ENCODE measurements at places on chromosomes 7 and 10.

DNA sequence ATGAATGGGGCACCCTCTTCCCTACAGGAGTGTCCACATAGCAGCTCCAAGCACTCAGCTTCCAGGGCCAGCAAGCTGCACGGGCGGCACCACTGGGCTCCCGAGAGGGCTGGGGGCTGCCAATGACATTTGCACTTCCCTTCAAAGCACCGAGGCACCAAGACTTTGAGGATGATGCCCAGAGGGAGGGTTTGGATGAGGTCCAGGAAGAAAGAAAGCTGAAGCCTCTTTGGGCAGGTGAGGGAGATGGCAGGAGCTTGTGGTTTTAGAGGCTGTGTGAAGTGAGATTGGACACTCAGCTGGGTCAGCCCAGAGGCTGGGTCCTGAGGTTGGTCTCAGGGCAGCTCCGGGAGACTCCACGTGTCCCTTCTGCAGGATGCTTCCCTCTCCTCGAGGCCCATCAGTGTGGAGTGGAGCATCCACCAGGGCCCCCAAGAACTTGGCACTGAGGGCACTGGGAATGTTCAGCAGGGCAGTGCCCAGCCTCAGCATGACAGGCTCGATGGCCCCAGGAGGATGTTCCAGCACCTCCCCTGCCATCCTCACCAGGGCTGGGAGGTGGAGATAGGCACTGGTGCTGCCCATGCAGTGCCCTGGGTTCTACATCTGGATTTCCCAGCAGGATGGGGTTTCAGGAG lies 54.9 kb upstream of the IGFBP3 start:
- DNase-seq = no peak

DNA sequence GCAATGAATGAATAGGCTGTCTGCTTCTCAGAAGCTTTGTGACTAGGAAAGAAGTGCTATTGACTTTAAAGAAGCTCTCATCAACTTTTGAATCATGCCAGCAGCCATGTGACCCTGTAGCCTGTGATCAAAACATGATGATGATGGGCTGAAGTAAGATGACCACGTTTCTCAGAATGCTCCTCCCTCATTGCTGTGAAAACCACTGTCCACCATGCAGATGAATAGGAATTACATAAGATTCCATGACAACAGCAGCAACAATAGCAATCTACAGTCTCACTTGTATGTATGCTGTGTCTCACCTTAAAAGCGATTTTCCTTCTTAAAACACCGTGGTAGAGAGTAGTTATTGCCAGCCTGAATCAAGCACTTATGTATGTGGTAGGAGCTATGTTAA lies 228.4 kb downstream of the TRIL start:
- DNase-seq = no peak

DNA sequence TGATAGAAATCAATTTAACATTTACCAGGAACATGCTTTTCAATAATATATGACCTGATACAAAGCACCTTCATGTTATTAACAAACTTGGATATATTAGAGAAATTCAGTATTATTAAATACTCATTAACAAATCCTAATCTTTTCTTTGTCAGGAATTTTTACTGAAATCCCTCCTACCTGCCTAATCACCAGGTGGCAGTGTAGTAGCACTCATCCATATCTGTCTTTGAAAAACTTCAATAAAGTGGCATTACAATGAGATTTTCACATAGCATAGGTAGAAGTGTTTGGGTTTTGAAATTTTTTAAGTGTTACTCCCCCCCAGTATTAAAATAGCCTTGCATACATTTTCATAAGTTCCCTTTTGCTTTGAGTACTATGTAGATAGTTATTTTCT lies 1246.6 kb upstream of the LRRN3 start:
- no peak for DNase-seq

GRCh38 chr7:38283809-38284208 lies 10.4 kb upstream of the TARP start:
- DNase-seq = no peak

DNA sequence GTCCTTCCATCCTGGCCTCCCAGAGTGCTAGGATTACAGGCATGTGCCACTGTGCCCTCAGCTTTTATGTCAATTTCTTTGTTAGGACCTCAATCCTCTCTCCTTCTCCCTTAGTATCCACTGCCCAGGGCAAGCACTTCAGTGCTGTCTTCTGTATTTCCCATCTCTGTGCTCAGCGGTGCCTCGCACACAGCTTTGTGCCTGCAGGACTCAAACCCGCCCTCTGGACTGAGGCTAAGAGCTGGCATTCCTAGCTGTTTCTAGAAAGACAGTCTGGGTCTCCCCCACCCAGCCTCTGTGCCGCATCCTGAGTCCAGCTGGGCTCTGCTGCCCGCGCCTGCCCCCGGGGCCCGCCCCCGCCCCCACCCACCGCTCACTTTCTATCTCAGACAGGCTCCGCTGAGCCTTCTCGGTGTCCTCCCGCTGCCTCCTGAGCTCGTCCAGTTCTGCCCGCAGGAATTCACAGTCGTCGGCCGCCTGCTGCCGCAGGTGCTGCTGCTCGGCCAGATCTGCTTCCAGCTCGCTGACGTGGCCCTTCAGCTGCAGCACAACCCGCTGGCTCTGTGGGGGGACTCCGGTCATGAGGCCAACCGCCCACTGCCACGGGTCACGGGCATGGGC lies 67.3 kb downstream of the SPDYE5 start:
- DNase-seq = no peak

- no peak for DNase-seq
These were observed 210.4 kb upstream of the IMMP2L start for GRCh38 chr7:111772716-111773115.

GRCh38 chr10:22816298-22816653 lies 101.9 kb upstream of the PIP4K2A start:
- DNase-seq = no peak

- no peak for DNase-seq
These were observed 99.5 kb downstream of the VTI1A start for GRCh38 chr10:112546474-112546873.

DNA sequence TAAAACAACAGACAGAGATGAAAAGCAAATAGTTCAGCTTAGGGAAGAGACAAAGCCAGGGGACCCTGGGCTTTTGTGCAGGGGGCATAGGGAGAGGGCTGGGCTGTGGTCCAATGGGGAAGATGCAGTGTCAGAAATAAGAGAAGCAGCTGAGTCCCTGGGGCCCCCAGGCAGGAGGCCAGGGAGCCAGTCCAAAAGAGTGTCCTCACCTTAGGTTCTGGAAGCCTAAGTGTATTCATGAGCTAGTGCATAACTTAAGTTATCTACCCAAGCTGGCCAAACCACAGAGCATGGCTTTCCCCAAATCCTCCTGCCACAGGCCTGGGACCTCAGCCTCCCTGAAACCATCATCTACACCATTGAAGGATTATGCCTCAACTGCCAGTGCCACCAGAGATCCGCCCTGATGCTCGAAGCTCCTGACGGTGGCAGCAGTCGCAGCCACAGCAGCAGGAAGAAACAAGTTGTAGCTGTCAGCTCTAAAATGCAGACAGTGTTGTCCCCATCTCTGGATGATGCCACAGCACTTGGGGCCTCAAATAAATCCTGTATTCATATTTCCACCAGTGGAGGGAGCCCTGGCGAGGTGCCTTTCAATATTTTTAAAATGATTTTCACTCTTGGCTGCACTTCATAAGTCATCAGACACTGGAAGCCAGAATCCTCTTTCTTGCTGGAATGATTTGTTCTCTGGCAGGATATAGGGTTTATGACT lies 574.6 kb downstream of the GRID1 start:
- no peak for DNase-seq

DNA sequence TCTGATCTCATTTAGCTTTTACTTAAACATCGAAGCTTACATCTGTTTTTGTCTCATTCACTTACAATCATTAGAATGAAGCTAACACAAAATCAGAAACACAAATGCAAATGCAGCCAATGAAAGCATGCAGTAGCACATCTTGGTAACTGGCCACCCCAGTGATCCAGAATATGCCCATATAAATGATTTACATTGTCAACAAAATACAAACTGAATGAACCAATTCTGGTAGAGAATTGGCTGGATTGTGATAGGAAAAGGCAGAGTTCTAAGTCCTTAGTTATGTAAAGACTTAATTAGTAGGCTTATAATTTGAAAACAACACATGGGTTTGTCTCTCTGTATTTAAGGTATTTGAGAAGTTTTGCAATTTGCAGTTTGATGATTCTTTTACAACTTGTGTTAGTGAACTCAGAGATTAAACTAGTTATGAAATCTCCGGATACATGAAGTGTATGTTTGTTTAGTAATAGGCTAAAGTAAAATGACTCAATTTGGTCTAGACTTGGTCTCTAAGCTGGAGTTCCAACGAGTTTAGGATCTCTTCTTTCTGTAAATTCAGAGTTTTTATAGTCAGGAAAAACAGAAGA lies 21.2 kb downstream of the TECTB start:
- DNase-seq = no peak

DNA sequence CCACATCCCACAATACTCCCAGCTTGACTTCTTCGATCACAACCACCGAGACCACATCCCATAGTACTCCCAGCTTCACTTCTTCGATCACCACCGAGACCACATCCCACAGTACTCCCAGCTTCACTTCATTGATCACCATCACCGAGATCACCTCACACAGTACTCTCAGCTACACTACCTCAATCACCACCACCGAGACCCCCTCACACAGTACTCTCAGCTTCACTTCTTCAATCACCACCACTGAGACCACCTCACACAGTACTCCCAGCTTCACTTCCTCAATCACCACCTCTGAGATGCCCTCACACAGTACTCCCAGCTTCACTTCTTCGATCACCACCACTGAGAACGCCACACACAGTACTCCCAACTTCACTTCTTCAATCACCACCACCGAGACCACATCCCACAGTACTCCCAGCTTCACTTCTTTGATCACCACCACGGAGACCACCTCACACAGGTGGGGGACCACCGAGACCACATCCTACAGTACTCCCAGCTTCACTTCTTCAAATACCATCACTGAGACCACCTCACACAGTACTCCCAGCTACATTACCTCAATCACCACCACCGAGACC lies 8.6 kb downstream of the MUC3A start:
- no peak for DNase-seq

DNA sequence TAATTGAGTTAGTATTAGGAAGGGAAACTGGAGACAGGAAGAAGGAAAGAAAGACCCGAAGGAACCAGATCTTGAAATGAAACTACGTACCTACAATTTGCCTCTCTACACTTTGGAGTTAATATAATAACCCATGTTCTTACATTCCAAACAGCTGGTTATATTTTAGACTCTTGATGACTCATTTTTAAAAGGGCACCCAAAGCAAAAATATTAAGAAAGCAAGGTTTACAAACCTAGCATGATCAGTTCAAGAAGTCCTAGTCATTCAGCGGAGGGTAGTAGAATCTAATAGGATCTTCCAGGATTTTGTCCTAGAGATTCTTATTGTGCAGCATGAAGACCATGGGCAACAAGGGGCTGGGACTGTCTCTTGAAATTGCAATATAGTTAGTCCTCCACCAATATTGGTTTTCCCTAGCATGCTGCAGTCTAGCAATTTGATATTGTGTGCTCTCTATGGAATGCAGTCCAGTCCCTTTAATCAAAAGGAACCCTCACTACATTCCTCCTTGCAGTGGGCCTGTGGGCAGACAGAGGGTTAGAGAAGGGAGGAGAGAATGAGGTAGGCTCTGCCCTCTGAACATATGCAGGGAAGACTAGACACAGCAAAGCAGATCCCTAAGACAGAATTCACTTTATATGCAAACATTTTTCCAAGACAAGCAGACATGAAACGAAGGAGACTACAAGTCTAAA lies 230.3 kb downstream of the INHBA start:
- DNase-seq = no peak

DNA sequence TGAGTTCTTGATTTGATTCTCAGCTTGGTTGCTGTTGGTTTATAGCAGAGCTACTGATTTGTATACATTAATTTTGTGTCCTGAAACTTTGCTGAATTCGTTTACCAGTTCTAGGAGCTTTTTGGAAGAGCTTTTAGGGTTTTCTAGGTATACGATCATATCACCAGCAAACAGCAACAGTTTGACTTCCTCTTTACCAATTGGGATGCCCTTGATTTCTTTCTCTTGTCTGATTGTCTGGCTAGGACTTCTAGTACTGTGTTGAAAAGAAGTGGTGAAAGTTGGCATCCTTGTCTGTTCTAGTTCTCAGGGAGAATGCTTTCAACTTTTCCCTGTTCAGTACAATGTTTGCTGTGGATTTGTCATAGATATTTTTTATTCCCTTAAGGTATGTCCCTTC lies 86.2 kb downstream of the PLXDC2 start:
- no peak for DNase-seq

DNA sequence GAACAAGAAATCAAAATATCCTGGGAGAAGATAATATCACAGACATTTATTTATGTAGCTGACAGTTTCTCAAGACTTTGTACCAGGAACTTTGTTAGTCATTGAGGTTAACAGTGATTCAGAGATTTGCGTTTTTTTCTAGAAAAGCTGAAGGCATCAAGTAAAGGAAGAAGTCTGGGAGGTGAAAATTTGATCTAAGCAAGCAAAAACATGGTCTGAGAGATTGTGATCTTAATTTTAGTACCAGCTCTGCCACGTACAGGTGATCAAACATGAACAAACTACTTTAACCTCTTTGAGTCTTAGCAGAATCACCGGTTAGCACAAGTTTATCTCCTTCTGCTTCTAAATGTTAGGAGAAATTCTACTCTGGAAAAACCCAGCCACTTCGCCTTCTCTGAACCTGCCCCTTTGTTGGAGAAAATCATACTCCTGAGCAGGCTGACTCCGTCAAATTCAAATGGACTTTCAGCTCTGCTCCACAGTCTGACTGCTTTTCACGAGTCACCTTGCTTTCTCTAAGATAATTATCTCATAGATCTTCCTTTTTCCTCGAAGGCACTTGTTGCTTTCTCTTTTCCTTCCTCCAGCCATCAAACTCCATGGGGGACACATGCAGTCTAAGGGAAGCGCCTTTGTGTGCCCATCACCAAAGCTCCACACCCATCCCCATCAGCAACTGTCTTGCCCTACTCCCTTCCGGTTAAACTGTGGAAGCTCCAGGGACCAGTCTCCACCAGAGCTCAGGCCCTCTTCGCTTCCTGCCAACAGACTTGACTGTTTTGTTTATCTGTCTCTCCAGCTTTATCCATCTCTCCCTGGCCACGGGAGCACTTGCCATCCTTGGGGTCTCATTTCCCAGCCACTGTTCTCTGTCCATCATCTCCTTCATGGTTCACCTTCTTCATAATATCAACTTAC lies 86.3 kb downstream of the PRKCQ start:
- DNase-seq = no peak

GRCh38 chr7:76166404-76167255 lies 35.1 kb upstream of the SRRM3 start:
- peak; percentile 91 for DNase-seq

DNA sequence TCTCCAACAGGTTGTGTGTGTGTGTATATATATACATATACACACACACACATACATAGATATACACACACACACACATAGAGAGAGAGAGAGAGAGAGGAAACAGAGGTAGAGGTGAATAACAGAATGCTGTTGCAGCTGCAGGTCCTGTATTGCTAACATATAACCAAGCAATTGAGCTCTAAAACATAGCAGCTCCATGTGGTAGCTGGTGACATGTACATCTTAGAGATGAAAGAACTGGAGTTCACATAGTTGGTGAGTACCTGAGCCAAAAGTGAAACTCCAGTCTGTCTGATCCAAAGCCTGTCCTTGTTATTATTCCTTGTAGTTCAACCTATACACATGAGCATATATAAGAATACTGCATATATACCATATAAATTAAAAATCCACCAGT lies 152.9 kb upstream of the CSTF2T start:
- no peak for DNase-seq

All from activated CD4-positive, alpha-beta T cell treated with anti-CD3 and anti-CD28 coated beads for 24 hours (primary cell).